NCI-H524 treated with DMSO at 0.1 percent for 48 hours (cell line): ENCODE measurements at places on chromosomes 5 and 9.

DNA sequence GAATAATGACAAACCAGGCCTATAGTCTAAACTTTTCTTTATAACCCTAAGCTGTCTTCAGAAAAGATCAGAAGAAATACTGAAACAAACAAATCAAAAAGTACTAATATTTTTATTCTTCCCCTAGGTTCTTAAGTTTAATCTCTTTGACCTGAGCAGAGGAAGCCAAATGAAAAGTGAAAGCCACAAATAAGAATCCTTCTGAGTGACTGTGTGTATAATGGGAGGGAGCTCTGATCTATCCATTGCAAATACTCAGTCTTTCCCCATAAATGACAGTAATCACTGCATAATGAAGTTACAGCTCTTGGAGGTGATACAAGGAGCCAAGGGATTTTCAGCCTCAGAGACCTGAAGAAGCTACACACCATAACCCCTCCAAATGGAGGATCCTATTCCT lies 126.9 kb upstream of the ATP10B start:
- no peak for DNase-seq

- DNase-seq: peak; percentile 60
Measured at GRCh38 chr9:131407717-131408195, 13.9 kb downstream of the PRRC2B start.

- peak; percentile 75 for DNase-seq
Measured at GRCh38 chr9:125462861-125463291, 201.2 kb downstream of the GAPVD1 start.

GRCh38 chr5:62569470-62569869 lies 9.1 kb upstream of the LRRC70 start:
- no peak for DNase-seq

- no peak for DNase-seq
Measured at GRCh38 chr5:138523406-138523805, 19.6 kb downstream of the ETF1 start.

DNA sequence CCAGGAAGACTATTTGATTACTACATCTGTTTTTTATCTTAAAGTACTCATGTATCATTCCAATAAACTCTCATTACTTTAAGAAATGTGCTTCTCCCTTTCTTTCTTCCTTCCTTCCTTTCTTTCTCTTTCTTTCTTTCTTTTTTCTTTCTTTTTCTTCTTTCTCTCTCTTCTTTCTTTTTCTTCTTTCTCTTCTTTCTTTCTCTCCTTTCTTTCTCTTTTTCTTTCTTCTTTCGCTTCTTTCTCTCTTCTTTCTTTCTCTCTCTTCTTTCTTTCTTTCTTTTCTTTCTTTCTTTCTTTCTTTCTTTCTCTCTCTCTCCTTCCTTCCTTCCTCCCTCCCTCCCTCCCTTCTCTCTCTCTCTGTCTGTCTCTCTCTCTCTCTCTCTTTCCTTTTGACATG lies 298.6 kb upstream of the ANKH start:
- no peak for DNase-seq

DNA sequence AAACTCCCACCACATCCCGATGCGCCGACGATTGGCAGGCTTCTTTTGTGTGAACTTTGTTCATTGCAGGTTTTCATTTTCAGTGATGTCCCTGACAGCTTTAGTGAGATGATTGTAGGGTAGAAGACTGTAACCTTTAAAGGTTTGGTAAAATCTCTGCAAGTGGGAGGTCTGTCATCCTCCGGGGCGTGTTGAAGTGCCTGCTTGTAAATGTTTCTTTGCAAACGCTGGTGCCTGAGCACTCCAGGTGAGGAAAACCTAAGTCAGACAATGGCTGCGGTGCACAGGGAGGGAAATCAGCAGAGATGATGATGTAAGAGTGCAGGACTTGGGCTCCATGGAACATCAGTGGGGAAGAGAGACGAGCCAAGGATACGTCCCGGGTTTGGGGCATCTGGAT lies 228.1 kb downstream of the DRD1 start:
- DNase-seq: no peak

DNA sequence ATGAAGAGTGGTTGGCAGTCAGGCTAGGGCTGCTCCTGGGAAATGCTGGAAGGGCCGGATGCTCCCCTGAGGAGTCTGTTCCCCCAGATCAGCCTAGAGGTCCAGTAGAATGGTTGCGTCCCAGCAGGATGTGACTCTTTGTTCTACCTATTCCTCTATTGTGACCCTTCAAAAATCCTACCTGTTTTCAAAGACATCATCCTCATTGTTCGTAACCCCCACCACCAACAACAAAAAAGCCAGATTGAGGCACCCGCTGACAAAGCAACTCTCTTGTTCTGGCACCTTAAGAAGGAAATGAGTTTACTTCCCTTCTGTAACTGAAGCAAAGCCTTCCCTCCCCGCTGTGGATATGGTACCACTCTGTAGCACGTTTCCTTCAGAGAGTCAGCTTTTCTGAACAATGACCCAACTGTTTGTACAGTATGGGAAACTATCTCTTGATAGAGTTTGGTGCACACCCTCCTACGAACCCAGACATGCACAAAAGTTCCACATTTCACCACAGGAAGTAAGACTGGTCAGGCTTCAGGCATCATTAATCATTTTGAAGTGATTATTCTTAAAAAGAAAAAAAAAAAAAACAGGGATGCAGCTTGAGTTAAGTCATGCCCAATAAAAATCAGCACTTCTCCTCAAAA lies 207.2 kb downstream of the ENC1 start:
- no peak for DNase-seq

DNA sequence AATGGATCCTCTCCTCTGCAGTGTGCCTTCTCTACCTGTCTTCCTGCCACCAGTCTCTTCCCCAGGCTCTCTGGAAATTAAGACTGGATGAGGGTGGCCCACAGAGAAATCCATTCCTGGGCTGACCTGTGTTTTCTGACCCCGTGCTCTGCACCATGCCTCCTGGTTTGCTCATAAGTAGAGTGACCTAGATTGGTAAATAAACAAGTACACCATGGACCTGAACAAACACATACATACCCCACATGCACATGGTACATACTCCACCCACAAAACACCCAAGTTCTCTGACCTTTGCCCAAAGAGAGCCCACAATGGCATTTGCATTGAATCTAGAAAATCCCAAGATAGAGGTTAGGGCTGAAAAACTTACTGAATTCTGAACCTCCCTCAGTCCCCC lies 77.5 kb upstream of the PLPP6 start:
- DNase-seq: no peak

DNA sequence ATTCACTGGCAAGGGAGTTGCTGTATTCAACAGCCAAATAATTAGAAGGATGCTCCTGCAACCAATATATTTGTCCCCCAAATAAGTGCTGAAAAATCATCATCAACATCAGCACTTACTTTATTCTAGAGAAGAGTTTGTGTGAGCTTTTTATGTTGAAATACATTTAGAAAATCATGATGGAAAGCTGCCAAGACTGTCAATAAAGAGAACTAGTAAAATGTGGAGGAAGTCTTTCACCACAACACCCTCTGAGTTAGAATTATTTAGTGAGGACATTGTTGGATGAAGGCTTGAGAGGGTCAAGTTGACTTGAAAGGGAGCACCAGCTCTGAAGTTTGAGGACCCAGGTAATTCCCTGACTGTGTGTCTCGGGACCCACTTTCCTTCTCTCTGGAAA lies 100.2 kb upstream of the TBCA start:
- no peak for DNase-seq

- no peak for DNase-seq
Measured at GRCh38 chr5:65068410-65068809, 299.7 kb downstream of the CWC27 start.

DNA sequence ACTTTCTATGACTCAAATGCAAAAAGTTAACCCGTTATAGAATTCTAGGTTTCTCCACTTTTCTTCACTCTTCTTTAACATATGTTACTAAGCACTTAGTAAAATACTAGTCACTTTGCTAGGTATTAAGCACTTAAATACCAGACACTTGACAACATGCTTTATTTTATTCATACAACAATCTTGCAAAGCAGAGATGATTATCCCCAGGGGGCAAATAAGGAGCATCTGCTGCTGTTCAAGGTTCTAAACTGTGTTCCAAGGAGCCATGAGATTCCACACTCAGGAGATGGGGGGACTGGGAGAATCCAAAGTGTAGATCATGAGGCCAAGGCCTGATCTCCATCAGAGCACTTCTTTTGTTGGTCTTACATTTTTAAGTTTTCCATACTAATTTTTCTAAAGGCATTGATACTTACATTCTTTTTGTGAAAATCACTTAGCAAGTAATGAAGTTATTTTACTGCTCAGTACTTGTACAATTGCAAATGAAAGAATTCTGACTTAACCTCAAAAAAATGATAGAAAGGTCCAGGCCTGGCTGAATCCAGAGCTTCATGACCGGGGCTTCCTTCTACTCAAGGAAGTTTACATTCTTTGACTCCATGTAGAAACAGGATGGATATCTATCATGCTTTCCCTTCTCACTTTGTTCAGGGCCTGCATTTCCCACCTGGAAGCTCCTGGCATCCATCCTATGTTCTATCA lies 504.4 kb upstream of the WWC1 start:
- DNase-seq: peak; percentile 76

GRCh38 chr9:128163027-128163515 lies 3.0 kb downstream of the BBLN start:
- DNase-seq: no peak

- DNase-seq: no peak
Measured at GRCh38 chr9:121455527-121456239, 44.0 kb downstream of the GGTA1 start.

- no peak for DNase-seq
Measured at GRCh38 chr9:35350827-35351549, 138.9 kb upstream of the RUSC2 start.

- DNase-seq: peak; percentile 13
Measured at GRCh38 chr9:26357803-26358344, 534.7 kb downstream of the CAAP1 start.

- no peak for DNase-seq
Measured at GRCh38 chr9:122863407-122863806, 35.0 kb upstream of the PDCL start.

- DNase-seq: peak; percentile 79
Measured at GRCh38 chr9:536597-537511, 304.6 kb upstream of the DMRT1 start.

- DNase-seq: no peak
Measured at GRCh38 chr5:173858021-173858669, 30.0 kb upstream of the CPEB4 start.

- DNase-seq: no peak
Measured at GRCh38 chr5:38346593-38346992, 88.2 kb downstream of the EGFLAM start.

DNA sequence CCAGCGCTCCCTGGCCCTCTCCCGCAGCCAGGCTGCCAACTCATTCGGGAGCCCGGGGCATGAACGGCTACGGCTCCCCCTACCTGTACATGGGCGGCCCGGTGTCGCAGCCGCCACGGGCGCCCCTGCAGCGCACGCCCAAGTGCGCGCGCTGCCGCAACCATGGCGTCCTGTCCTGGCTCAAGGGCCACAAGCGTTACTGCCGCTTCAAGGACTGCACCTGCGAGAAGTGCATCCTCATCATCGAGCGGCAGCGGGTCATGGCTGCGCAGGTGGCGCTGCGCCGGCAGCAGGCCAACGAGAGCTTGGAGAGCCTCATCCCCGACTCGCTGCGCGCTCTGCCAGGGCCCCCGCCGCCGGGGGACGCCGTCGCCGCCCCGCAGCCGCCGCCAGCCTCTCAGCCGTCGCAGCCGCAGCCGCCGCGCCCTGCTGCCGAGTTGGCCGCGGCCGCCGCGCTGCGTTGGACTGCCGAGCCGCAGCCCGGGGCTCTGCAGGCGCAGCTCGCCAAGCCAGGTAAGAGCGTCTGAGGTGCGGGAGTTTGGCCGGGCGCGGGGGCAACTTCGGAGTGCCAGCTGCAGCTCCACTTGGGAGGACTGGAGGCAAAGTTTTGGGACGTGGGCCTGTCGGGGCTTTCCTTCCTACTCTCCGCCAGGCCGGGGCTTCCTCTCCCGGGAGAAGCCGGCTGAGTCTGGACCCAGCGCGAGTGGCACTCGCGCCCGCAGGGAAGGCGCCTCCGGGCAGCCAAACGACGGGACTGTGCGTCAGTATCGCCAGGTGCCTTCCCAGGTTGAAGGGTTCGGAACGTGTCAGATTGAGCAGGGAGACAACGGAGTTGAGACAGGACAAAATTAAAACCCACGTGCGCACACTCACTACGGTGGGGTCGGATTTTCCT lies 735 bp downstream of the DMRT3 start:
- DNase-seq: no peak

- DNase-seq: no peak
Measured at GRCh38 chr5:168883991-168884390, 304.8 kb upstream of the PANK3 start.

DNA sequence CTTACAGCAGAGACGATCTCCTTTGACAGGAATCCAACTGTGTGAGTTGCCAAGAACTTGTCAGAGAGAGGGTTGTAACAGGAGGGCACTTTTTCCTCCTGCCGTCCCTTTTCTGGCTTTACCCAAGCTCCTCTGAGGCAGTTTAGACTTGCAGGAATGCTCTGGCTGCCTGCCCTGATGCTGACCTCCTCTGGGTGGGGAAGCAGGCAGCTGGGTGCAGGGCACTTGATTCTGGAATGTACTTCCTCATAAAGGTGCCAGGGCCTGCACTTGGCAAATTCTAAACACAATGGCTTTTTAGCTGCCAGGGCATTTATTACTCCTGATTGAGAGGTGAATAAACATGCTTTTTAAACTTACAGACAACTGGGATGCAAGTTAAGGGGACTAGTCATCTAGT lies 190.4 kb downstream of the EPB41L4A start:
- no peak for DNase-seq

GRCh38 chr5:66881480-66882161 lies 285.4 kb downstream of the MAST4 start:
- DNase-seq: no peak

GRCh38 chr5:170286386-170286925 lies 11.1 kb downstream of the LCP2 start:
- no peak for DNase-seq

- no peak for DNase-seq
Measured at GRCh38 chr9:100521282-100521681, 48.3 kb downstream of the TMEFF1 start.

GRCh38 chr5:179759581-179760551 lies 27.2 kb downstream of the MAML1 start:
- no peak for DNase-seq

DNA sequence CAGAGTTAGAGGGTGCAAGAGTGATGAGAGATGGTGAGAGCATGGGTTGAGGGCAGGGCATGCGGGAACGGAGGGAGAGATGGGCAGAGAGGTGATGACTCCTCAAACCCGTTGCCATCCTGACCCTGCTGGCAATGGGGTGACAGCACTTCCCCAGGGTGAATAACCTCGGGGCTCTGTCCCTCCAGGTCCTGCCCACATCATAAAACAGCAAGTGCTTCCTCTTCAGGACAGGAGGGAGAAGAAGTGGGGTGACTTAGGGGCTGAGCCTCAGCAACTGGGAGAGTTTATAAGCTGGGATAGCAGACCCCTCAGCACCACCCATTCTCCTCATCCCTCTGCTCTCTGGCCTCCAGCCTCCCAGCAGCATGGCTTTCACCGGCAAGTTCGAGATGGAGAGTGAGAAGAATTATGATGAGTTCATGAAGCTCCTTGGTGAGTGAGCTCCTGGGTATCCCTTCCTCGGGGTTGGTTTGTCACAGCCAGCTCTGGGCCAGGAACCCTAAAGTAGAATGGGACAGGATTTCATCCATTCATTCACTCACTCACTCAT lies at the start of gene FABP6:
TSS of gene FABP6 (plus strand) at position 317 of the 553 bp plus-strand sequence. CDS start at position 369, 52 bp downstream.
- no peak for DNase-seq
